ENCODE measurements at places on chromosomes 4 and X. TPM values are rescaled to one million over a fixed set of nuclear protein-coding genes. Genes with fewer than 3 reads are reported as not detected.

DNA sequence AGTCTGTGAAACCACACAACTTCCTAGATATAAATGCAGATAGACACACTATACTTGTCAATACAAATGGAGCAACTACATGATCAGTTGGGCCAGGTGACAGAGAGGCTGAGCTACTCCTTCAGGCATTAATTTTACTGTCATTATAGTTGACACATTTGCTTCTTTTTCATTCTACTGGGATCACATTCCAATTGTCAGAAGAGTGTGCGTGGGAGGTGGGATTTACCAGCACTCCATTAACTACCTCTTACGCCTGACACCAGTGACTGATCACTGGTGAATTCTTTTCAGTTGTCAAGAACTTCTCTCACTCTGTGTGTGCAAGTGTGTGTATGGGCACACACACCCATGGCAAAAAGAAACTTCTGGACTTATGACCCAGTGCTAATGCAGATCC is 94.2 kb upstream of the DIAPH2 start:
- no peaks in the 10 kb centered on the region for H3K4me1 ChIP-seq
- no peak overlapping the region for H3K4me3 ChIP-seq
- DNase-seq: no peak
- no peaks in the 10 kb centered on the region for H3K27me3 ChIP-seq

DNA sequence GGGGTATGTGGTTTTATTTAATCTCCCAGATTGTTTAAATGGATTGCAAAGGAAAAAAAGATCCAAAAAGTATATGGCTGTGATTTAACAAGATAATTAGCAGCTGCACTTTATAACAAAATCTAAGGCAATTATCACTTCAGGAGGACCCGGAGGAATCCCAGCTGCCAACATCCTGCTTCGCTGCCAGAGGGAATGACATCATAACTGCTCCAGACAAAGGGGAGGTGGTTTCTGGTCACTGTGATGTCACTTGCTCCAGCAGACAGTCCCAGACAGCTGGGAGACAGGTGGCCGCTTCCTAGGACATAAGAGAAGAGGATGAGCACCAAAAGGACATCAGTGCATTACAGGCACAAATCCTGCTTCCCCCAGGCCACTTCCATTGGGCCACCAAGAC is 371.0 kb downstream of the BCOR start:
- H3K27me3 ChIP-seq: no peaks in the 10 kb centered on the region
- H3K4me1 ChIP-seq: no peaks in the 10 kb centered on the region
- DNase-seq: no peak
- H3K36me3 ChIP-seq: no peaks in the 10 kb centered on the region
- H3K27ac ChIP-seq: no peak overlapping the region

DNA sequence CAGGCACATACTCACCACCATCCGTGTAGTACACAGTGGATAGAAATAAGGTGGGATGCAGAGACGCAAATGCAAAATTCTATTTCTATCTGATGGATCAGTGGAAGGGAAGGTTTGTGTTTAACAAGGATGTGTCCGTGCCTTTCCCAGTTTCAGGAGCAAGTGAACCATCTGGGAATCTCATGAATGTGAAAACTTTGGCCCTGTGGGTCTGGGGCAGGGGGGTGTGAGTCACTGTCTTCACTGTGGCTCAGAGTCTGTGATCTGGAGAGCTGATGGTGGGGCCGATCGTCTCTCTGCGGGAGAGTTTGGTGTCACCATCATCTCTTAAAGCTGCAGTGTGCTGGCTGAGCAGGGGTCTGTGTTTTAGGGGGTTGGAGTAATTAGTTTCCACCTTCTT is 179.3 kb upstream of the STS start:
- H3K4me1 ChIP-seq: no peaks in the 10 kb centered on the region
- no peaks in the 10 kb centered on the region for H3K36me3 ChIP-seq
- no peaks in the 10 kb centered on the region for H3K27me3 ChIP-seq
- no peak overlapping the region for H3K27ac ChIP-seq

GRCh38 chr4:2066011-2066551 is 7.0 kb downstream of the NAT8L start:
- no peak for DNase-seq
- no peaks in the 10 kb centered on the region for H3K27me3 ChIP-seq
- H3K4me3 ChIP-seq: no peak overlapping the region
- H3K36me3 ChIP-seq: no peaks in the 10 kb centered on the region
- no peaks in the 10 kb centered on the region for H3K4me1 ChIP-seq

GRCh38 chr4:10619220-10619619 is 65.3 kb downstream of the CLNK start:
- no peaks in the 10 kb centered on the region for H3K36me3 ChIP-seq
- no peaks in the 10 kb centered on the region for H3K27me3 ChIP-seq
- no peak overlapping the region for H3K4me3 ChIP-seq
- no peak for DNase-seq
- no peaks in the 10 kb centered on the region for H3K4me1 ChIP-seq

GRCh38 chrX:103396186-103396585 is 19.8 kb downstream of the BEX3 start:
- H3K36me3 ChIP-seq: no peaks in the 10 kb centered on the region
- H3K27ac ChIP-seq: no peak overlapping the region
- H3K27me3 ChIP-seq: no peaks in the 10 kb centered on the region
- no peak overlapping the region for H3K4me3 ChIP-seq

GRCh38 chrX:136447308-136447707 is 40.4 kb upstream of the BRS3 start:
- H3K27ac ChIP-seq: no peak overlapping the region
- no peaks in the 10 kb centered on the region for H3K4me1 ChIP-seq
- H3K27me3 ChIP-seq: no peaks in the 10 kb centered on the region

GRCh38 chr4:159382856-159383561 is 280.1 kb downstream of the RAPGEF2 start:
- no peaks in the 10 kb centered on the region for H3K36me3 ChIP-seq
- DNase-seq: no peak
- no peaks in the 10 kb centered on the region for H3K27me3 ChIP-seq
- no peak overlapping the region for H3K4me3 ChIP-seq

DNA sequence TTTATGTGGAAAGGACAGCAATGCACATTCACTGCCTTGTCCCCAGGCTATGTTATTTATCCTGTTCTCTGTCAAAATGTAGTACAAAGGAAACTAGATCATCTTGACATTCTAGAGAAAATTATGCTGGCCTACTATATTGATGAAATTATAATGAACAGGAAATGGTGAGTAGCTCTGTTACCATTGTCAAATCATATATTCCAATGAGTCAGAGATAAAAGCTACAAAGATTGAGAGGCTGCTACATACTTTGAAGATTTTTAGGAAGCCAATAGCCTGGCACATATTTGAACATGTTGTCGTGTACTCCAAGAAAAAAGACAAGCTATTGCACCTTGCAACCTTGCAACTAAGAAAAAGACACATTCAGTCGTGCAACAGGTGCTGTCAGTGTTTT is 52.7 kb upstream of the TET2 start:
- peaks cover 3% of the 10 kb centered on the region for H3K27me3 ChIP-seq
- H3K27ac ChIP-seq: no peak overlapping the region
- no peaks in the 10 kb centered on the region for H3K4me1 ChIP-seq
- DNase-seq: no peak

- no peaks in the 10 kb centered on the region for H3K4me1 ChIP-seq
- no peaks in the 10 kb centered on the region for H3K36me3 ChIP-seq
- H3K27ac ChIP-seq: no peak overlapping the region
- no peaks in the 10 kb centered on the region for H3K27me3 ChIP-seq
- no peak for DNase-seq
These were observed 822.6 kb downstream of the GLUD2 start for GRCh38 chrX:121869876-121870477.

DNA sequence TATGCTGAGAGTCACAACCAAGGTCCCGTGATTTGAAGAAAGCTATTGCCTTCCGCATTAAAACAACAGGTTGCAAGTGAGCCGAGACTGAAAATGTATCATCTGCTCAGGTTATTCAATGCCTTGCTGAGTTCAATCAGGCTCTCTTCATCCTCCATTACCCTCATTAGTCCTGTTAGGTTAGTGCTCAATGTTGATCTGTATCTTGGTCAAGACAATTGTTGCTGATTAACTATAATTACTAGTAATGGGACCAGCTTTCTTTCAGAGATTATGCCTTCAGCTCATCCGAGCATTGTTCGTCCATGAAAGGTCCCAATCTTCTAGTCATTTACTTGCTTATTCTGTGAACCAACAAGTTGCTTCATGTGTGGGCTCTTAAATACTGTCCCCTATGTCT is 534.6 kb upstream of the FAM241A start:
- no peak overlapping the region for H3K4me3 ChIP-seq
- no peak overlapping the region for H3K27ac ChIP-seq
- no peaks in the 10 kb centered on the region for H3K36me3 ChIP-seq
- no peak for DNase-seq

- H3K27me3 ChIP-seq: no peaks in the 10 kb centered on the region
- no peak overlapping the region for H3K27ac ChIP-seq
These were observed 14.4 kb downstream of the IL21 start for GRCh38 chr4:122606364-122607043.

DNA sequence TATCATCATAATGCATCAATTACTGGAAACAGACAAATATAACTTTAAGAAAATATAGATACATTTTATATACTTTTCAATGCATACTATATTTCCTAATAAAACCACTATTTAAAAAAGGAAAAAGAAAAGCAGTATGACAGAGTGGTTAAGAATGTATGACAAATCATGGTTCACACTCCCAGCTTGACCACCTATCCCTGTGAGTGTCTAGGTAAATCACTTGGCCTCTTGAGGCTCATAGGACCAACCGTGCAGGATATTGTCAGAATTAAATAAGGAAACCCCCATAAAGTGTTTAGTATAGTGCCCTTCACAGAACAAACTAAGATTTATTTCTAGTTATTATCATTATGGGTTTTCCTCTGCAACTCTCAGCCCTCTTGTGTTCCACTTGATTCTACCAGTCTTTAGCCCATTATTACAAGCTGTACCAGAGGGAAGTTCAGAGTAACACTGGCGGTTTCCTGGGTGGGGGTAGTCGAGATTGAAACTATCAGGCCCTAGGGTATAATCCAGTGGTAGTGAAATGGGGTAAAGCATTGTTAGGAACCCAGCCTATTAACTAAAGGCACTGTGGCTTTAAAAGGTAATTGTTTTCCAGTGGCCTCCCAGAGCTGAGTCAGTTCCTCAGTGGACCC is 55.5 kb upstream of the PAK3 start:
- no peaks in the 10 kb centered on the region for H3K4me1 ChIP-seq
- H3K4me3 ChIP-seq: no peak overlapping the region
- H3K36me3 ChIP-seq: no peaks in the 10 kb centered on the region
- DNase-seq: no peak
- no peak overlapping the region for H3K27ac ChIP-seq

- H3K4me3 ChIP-seq: no peak overlapping the region
- no peaks in the 10 kb centered on the region for H3K27me3 ChIP-seq
- DNase-seq: no peak
- H3K36me3 ChIP-seq: no peaks in the 10 kb centered on the region
These were observed 443.6 kb downstream of the SPRY1 start for GRCh38 chr4:123840197-123840596.

- DNase-seq: no peak
- no peak overlapping the region for H3K4me3 ChIP-seq
- H3K27me3 ChIP-seq: no peaks in the 10 kb centered on the region
- H3K36me3 ChIP-seq: no peaks in the 10 kb centered on the region
These were observed 90.4 kb downstream of the EIF4E start for GRCh38 chr4:98838531-98838930.

- H3K27me3 ChIP-seq: no peaks in the 10 kb centered on the region
- peaks cover 3% of the 10 kb centered on the region for H3K4me1 ChIP-seq
- no peak overlapping the region for H3K27ac ChIP-seq
These were observed 108.7 kb upstream of the TTC29 start for GRCh38 chr4:147054228-147054872.

- no peaks in the 10 kb centered on the region for H3K4me1 ChIP-seq
- no peak overlapping the region for H3K4me3 ChIP-seq
- DNase-seq: no peak
- no peak overlapping the region for H3K27ac ChIP-seq
- no peaks in the 10 kb centered on the region for H3K27me3 ChIP-seq
These were observed 728.2 kb downstream of the ARAP2 start for GRCh38 chr4:35516102-35516501.

- no peaks in the 10 kb centered on the region for H3K36me3 ChIP-seq
- DNase-seq: no peak
- no peak overlapping the region for H3K4me3 ChIP-seq
- H3K27ac ChIP-seq: no peak overlapping the region
- no peaks in the 10 kb centered on the region for H3K27me3 ChIP-seq
- H3K4me1 ChIP-seq: no peaks in the 10 kb centered on the region
These were observed 14.9 kb downstream of the RPGR start for GRCh38 chrX:38312436-38312835.

DNA sequence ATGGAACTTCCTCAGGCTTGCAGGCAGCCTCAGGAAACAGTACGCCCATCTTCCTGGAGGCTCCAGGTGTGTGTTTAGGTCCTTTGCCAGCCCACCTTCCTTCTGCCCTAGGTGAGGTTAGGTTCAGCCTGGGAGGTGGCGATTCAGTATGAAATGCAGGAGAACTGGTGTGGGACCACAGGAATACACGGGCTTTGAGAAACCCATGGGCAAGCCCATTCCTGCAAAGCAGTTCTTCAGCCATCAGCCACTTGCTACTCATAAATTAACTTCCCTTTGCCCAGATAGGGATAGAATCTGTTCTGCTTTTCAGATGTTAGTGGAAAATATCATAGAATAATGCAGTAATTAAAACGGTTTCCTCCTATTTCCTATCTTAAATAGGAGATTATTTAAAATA is 32.2 kb downstream of the TBC1D14 start:
- no peak for DNase-seq
- peaks cover 51% of the 10 kb centered on the region for H3K4me1 ChIP-seq
- H3K36me3 ChIP-seq: no peaks in the 10 kb centered on the region
- H3K27ac ChIP-seq: peak overlapping the region; percentile 61
- peak overlapping the region; percentile 29 for H3K4me3 ChIP-seq
- no peaks in the 10 kb centered on the region for H3K27me3 ChIP-seq

DNA sequence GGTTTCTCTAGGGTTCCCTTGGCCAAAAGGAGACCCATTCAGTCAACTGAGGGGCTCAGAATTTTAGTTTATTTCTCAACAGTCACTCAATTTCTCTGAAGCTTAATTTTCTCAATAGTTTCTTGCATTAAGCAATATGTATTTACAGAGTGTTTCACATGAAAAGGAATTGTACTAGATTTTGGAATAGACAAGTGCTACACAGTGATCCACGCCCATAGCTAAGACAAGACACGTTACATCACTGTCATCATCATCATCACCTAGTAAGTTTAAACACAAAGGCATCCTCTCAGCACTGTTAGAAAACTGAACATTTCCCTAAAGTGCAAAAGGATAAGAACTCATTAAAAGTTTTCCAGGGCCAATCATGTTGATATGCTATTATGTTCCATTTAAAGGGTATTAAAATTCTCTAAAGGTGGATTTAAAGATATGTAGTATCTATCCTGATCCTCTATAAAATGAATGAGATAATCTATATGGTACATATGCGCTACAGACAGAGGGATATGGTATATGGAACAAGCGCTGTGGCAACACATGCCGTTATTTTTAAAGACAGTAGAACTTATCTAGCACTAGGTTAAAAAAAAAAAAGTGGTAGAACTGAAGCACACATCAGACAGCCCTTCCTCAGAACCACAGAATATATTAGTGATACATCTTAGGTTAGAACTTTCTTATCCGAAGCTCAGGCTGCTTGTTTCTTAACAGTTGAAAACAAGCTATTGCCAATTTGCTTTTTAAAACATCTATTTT is 12.1 kb downstream of the PPA2 start:
- no peak for DNase-seq
- H3K4me1 ChIP-seq: no peaks in the 10 kb centered on the region
- no peaks in the 10 kb centered on the region for H3K36me3 ChIP-seq
- no peak overlapping the region for H3K4me3 ChIP-seq

PNMA6F gene
- not detected for total RNA-seq

ADGRL3 gene
- total RNA-seq: not detected

PAGE2B gene
- not detected for total RNA-seq

LEF1 gene
- total RNA-seq: 674 TPM

TEX11 gene
- not detected for total RNA-seq

CLTRN gene
- total RNA-seq: 0.32 TPM

PDE5A gene
- total RNA-seq: 0.65 TPM

ARMCX4 gene
- total RNA-seq: 12.7 TPM

PAQR3 gene
- 15.8 TPM for total RNA-seq

TRO gene
- total RNA-seq: 2.4 TPM

Data from naive thymus-derived CD4-positive, alpha-beta T cell (primary cell).